ENCODE measurements at places on chromosomes 1 and 21.

DNA sequence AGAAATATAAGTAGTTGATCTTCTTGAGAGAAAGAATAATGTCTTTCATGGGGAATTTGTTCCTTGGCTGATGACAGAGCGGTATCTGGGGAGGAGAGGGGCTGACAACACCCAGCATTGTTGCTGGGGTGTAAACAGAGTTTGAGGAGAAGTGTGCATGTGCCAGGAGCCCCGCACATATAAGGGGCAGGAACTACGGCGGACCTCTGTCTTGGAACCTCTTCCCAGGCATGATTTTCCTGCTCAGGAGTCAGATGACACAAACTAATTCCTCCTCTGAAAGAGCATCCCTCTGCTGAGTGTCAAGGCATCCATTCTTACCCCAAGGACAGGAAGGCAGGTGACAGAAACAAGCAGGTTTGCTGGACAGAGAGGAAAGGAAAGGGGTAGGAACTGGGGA lies 119.1 kb downstream of the TPTE start:
- DNase-seq, result no peak

DNA sequence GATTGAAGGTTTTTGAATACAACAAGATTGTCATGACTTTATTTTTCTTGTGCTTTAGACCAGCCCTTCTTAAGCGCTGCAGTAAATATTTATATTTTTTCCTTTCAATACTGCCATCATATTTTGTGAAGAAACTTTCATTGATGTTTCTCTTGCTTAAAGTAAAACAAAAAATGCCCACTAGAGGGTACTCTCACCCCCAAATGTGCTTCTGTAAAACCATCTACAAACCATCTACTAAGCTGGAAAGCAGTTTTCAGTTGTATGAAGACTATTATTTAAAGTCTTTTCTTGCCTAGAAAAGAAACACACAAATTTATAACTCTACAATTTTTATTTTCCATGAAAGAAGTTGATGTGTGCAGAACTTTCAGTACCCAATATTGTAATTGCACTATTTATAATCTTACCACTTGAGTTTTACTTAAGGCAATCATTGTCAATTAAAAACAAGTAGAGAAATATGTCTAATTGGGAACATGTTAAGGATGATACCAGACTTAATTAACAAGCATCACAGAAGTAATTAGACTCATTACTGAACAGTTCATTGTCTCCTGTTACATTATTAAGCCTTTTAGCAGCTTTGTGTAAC lies 10.7 kb downstream of the LEPR start:
- DNase-seq, result no peak

DNA sequence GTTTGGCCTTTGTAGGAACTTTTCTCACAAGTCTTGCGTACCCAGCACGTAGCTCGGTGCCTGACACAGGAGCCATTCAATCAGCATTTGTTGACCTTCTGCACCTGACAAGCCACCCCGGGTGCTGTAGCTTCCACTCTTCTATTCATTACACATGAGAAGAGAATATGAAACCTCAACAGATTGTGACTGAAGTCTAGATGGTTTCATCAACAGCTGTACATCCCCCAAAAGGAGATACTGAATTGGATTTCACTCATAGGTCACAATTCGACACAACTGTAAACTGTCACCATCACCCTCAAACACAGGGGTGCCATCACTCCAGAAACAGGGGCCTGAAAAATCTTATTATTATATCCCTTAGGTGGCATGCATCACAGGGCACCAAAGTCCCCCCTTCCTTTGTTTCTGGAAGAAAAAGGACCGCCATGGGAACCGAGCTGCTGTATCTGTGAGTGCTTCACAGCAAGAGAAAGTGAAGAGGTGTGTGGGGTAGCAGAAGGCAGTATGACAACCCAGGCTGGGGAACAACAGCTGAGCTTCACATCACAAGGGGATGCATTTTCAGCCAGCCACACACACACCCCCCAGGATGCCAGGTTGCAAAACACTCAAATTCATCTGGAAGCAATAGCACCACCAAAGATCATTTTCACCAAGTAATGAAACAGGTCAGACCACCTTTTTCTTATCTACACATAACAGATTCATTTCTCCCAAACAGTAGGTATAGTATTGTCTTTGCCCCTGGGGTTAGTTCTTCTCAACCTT lies 225.7 kb downstream of the TOMM20 start:
- no peak for DNase-seq

- DNase-seq, result no peak
These were observed 54.1 kb downstream of the C8A start for GRCh38 chr1:56908619-56909221.

DNA sequence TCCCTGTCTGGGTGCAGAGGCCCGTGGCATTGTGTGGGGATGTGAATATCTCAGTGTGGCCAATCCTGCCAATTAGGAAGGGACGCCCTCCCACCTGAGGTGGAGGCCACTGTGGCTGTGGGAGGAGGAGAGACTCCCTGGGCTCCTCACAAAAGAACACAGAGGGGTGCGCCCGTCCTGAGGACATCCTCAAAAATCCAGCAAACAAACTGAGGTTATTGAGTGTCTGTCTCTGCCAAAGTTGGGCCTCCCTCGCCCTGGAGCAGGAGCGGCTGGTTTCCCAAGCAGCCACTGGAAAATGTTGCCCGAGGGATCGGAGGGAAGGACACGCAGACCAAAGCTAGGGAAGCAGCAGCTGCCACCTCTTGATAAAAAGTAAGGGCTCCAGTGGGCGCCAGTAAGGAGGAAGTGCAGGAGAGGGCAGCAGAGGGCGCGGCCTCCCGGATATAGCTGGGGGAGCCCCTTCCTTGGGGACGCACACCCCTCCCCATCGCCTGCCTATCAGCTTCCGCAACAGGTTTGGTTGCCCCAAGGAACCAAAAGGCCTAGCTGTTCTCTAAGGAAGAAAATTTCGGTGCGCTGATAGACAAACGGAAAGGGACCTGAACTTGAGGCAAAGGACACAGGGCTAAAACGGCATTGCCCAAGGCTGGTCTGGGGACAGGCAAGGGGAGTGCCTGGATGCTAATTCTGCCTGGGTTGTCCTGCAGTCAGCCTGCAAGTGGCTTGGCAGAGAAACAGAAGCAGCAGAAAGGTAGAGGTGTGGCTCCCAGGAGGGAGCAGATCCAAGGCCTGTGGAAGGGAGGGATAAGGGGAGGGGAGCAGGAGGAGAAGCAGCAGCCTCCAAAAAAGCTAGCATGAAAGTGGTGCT lies 1.7 kb upstream of the GRIK3 start:
- no peak for DNase-seq

DNA sequence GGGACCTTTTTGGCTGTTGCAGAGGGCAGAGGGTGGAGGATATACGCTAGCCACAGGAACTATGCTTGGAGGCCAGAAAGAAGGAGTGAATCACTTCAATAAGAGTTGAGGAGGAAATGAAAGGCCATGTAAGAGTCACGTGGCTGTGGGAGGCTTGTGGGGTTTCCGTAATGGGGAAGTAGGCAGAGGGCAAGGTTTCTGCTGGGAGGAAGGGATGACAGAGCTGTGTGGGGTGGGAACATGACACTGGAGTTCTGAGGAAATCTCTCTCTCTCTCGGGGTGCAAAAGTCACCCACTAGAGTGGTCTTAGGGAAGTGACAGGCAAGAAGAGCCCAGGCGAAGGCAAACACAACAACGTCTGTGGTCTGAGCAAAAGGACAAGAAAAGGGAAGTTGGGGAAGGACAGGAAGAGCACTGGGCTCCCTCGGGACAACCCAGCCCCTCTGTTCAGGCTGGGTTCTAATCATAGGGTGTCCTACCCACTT lies 3.9 kb upstream of the CD1C start:
- DNase-seq, result no peak

GRCh38 chr1:50774759-50775351 lies 185.2 kb downstream of the FAF1 start:
- DNase-seq, result no peak

DNA sequence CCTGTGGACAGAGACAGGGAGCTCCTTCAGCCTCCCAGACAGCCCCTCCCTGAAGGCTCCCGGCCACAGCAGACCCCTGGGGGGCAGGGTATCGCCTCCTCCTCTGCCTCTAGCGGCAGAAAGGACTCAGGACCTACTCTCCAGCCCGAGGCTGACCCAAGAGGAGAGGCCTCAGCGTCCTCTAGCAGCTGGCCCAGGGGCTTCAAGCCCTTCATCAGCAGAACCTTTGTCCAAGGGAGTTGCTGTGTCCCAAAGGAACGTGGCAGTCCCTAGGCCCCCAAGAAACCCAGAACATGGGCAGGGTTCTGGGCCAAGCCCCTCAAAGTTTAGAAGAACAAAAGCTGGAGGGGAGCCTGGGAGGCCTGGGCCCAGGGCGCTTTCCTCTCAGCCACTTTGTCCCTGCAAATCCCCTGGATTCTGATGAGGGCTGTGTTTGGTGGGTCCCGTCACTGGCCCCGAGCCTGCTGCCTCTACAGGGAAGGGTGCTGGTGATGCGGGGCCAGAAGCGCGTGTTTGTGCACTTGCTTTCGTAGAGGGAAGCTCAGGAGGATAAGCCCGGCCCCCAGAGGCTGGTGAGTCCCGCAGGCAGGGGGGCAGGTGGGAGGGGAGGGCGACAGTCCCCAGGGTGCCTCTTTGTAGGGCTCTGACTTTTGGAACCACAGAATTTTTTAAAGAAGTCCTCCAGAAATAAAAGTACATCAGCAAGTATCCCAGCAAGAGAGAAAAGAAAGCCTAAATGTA lies 13.3 kb downstream of the ITGB2 start:
- no peak for DNase-seq

GRCh38 chr1:86365896-86366295 lies 30.2 kb downstream of the ODF2L start:
- no peak for DNase-seq

DNA sequence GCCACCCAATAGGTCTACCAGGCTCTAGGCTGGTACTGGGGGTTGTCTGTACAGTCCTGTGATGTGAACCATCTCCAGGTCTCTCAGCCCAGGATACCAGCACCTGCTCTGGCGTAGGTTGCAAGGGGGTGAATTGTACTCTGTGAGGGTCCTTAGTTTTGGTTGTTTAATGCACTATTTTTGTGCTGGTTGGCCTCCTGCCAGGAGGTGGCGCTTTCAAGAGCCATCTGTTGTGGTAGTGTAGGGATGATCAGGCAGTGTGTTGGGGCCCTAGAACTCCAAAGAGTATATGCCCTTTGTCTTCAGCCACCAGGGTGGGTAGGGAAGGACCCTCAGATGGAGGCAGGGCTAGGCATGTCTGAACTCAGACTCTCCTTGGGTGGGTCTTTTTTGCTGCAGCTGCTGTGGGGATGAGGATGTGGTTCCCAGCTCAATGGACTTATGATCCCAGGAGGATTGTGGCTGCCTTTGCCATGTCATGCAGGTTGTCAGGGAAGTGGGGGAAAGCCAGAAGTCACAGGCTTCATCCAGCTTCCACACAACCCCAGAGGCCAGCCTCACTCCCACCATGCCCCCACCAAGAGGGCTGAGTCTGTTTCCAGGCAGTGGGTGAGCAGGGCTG lies 301.8 kb upstream of the CHRM3 start:
- no peak for DNase-seq

DNA sequence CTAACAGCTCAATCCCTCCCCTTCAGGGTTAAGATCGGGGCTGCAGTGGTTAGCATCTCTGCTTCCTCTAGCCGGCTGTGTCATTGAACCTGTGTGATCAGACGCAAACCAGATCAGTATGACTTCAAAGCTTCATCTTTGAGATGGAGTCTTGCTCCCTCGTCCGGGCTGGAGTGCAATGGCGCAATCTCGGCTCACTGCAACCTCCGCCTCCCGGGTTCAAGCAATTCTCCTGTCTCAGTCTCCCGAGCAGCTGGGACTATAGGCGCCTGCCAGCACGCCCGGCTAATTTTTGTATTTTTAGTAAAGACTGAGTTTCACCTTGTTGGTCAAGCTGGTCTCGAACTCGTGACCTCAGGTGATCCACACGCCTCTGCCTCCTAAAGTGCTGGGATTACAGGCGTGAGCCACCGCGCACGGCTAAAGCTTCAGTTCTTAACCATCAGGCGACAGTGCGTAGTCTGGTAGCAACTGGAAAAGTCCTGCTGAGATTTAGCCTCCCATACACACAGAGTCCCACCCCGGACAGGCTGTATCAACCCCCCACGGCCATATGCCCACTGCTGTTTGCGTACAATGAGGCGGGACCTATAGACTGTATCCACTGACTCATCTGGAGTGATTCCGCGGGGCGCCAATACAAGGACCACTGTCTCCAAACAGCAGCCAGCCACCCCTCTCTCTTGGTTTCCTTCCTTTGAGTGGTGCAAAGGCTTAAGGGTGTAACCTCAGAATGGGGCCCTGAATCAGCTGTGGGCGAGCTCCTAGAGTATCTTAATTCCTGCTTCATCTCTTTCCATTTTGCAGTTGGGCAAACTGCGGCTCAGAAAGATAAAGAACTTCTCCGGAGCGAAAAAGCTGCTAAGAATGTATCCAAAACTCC lies 23.3 kb downstream of the CELA3A start:
- DNase-seq, result peak; percentile 63

DNA sequence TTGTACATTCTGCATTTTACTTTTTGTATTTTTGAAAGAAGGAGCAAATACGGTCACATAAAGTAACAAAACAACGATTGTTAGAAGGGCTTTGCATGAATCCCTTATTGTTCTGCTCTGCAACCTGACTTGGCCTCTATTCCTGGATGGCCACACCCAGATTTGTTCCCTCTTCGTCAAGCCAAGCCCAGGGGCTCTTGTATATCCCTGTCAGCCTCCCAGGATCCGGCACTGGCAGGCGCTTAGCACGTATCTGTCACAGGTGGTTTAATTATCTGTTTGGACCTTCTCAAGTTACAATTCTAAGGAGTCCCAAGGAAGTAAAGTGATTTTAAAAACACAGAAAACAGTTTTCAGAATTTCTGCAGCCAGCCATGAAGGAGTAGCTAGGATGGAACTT lies 28.0 kb downstream of the CRYAA start:
- no peak for DNase-seq

- DNase-seq, result no peak
These were observed 178.1 kb downstream of the NPHP4 start for GRCh38 chr1:5814046-5814619.

GRCh38 chr1:65011983-65012382 lies 45.6 kb upstream of the JAK1 start:
- no peak for DNase-seq

DNA sequence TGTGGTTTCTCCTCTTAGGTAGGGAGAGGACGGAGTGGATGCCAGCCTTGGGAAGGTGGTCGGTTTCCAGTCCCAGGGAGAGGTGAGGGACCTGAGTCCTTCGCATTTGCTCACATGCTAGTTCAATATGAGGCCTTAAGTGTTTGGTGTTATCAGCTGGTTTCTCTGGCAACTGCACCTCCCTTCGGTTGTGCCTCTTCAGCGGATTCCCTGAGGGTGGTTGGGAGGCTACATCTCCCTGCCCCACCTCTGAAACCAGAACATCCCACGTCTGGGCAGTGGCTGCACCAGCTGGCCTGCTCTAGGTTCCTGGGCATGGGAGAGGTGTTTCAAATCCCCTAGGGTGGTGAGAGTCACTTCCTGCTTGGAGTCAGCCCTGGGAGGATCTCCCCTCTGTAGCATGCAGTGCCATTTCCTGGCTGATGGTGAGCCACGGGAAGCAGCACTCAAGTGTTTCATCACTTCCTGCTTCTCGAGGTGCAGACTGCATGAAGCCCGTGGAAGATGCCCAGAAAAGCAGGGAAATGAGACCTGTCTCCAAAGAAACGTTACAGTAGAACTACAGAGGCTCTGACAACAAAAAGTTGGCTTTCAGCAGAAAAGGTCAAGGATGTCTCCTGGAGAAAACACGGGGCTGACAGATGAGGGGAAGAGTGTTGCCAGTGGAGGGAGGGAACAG lies 4.5 kb downstream of the TMEM125 start:
- no peak for DNase-seq

GRCh38 chr1:38009088-38009840 lies 3.3 kb upstream of the UTP11 start:
- DNase-seq, result no peak
